Stimulated activated CD8-positive, alpha-beta memory T cell treated with anti-CD3 and anti-CD28 coated beads, Interleukin-4, amount 100 ng/mL, for 24 hours (primary cell): ENCODE measurements at places on chromosomes 2 and 18.
A peak's percentile ranks its signal among the peaks of the same experiment; 100 is the strongest.

GRCh38 chr18:14962626-14963025 is 214.7 kb downstream of the ANKRD30B start:
- no peak for DNase-seq

DNA sequence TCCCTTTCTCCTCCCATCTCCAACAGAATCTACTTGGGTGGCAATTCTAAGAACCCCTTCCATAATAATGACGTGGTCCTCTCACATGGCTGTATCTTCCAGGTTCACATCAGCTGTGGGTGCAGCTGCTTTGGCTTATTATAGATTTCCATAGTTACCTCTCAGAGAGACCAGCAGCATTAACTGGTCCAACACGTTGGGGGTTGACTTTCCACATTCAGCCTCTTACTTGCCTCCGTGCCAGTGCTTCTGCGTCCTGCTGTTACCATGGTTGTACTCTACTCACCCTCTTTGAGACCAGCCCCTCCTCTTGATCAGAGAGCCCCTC is 570.7 kb downstream of the PLCL1 start:
- no peak for DNase-seq

- no peak for DNase-seq
Observed at GRCh38 chr2:33316328-33316727, 160.1 kb upstream of the RASGRP3 start.

GRCh38 chr2:90069290-90069894 is 1377.9 kb downstream of the RPIA start:
- no peak for DNase-seq

GRCh38 chr2:231680285-231680991 is 27.9 kb upstream of the PTMA start:
- DNase-seq: no peak

DNA sequence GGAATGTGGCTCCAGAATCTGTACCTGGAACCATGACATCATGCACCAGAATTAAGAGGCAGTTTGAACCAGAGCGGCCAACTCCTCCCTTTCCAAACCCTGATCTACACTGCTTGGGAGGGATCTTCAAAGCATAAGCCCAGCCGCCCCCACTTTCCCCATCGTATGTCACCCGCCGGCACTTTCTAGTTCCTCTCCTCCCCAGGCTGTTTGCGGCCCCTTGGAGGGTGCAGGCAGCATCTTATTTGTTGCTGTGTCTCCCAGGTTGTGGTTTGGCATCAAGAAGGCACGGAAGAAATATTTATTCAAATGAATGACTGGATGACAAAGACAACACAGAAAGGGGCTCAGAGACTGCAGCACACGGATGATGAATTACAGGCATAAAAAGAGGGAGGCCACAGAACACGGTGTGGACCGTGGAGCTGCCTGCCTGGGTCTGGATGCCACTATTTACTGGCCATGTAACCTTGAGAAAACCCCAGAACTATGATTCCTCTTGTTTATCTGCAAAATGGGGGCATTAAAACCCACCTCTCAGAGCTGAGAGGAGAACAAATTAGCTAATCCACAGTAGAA is 305.8 kb downstream of the EIPR1 start:
- DNase-seq: no peak

DNA sequence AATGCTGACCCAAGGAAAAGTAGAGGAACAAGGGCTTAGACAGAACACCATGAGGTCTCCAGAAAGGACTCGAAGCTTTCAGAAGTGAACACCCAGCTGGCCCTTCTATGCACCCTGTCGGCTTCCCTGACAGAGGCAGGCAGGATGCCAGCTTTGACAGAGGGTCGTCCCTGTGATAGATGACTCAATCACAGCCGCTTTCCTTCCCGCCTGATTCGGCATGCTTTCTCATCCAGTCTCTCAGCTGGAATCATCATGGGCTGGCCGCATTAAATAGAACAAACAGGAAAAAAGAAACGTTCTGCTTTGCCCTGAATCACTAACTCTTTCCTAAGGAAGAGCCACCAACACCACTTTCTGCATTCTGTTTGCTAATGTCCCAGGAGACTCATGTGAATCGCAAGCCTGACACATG is 140.3 kb upstream of the RAB12 start:
- DNase-seq: no peak

GRCh38 chr2:5898667-5899066 is 206.5 kb downstream of the SOX11 start:
- no peak for DNase-seq

DNA sequence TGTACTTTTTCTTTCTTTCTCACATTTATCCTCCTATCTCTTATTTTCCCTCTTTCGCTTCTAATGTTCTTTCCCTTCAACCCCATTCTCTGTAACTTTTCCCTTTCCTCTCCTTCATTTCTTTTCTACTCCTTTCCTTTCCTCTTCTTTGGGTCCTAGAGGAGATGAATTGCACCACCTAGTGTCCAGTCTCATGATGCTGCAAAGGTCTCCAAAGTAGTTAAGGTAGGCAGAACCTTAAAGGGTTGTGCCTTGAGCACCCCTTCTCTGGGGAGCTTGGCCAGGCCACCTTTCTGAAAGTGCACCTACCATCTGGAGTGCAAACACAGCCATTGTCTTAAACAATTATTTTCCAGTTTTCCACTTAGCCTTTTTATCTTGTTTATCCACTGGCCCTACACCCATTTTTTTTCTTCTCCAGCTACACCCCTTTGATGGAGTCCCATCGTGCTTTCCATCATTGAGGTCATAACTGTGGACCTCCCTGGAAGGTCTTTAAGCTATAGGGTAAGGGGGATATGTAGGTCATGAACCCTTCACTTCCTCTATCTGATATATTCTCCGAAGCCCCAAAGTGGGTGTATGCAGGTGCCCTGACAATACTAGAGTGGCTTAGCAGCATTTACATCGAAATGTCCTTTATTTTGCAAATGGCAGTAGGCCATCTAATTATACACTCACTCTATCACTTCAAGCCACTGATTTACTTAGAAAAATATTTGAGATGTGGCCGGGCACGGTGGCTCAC is 155.9 kb downstream of the ESCO1 start:
- DNase-seq: no peak

- no peak for DNase-seq
Observed at GRCh38 chr2:181372646-181373040, 84.5 kb upstream of the ITGA4 start.

GRCh38 chr2:104431701-104432121 is 422.2 kb upstream of the POU3F3 start:
- no peak for DNase-seq

DNA sequence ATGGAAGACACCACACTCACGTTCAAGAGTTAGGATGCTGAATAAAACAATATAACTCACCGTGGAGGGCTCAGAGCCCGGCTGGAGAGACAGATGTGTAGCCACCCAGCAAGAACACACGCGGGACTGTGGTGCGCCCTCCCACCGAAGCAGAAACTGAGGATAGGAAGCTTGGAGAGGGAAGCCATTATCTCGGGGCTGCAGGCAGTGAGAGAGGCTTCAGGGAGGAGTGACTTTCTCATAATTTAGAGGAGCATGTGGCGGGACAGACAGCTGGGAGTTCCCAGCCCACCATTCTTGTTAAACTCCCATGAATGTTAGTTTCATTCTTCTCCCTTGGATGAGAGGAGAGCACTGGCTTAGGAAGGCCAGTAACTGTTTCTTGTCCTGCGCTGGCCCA is 96.4 kb downstream of the MAPRE2 start:
- no peak for DNase-seq

GRCh38 chr2:217951521-217952247 is 51.1 kb downstream of the TNS1 start:
- no peak for DNase-seq

DNA sequence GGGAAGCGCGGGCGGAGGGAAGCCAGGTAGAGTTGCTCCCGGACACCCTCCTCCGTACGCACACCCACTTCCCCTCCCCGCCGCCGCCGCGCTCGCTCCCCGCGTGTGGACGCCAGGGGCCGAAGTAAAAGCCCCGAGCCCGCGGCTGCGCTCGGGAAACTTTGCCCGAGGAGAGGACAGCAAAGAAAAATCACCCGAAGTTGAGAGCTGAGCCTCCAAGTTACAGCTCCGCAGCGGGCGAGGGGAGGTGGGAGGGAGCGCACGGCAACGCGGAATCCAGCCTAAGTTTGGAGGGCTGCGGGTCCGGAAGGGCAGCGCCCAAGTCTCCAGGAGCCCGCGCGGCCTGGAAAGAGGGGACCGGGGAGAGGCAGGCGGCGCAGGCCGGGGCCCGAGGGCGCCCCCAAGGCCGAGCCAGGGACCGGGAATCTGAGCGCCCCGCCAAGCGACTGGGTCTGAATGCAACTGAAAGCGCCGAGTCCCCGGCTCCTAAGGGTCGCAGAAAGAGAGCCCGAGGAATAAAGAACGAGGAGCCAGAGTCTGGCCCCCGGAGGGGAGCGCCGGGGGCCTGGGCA is 706 bp upstream of the BCL11A start:
- DNase-seq: no peak

DNA sequence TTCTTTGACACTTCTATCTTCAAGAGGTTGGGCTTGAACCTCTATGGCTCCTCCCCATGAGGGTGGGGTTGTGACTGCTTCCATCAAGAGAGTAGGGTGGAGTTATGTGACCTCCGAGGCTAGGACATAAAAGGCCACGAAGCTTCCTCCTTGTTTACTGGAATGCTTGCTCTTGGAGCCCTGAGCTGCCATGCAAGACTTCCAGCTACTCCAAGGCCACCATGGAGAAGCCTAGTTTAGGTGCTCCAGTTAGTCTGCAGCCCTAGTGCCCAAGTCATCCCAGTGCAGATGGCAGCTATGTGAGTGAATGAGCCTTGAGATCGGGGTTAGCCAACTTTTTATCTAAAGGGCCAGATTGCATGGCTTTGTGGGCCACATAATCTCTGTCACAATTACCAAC is 2.4 kb upstream of the MERTK start:
- no peak for DNase-seq

DNA sequence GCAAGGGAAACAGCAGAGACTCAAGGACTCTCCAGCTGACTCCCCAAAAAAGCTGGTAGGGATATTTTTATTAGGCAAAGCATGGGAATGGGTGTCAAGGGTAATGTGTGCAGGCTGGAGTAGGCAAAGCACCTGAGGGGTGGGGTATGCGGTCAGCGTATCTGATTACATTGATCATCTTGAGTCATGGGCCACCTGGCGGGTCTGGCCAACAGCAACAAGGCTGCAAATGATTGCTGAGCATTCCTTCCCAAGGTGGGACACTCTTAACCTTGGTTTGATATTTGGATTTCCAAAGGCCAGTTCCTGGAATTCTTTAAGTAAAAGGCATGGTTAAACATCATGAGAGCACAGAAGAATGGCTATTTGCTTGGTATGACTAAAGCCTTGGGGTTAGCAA is 32.6 kb upstream of the CCBE1 start:
- no peak for DNase-seq

DNA sequence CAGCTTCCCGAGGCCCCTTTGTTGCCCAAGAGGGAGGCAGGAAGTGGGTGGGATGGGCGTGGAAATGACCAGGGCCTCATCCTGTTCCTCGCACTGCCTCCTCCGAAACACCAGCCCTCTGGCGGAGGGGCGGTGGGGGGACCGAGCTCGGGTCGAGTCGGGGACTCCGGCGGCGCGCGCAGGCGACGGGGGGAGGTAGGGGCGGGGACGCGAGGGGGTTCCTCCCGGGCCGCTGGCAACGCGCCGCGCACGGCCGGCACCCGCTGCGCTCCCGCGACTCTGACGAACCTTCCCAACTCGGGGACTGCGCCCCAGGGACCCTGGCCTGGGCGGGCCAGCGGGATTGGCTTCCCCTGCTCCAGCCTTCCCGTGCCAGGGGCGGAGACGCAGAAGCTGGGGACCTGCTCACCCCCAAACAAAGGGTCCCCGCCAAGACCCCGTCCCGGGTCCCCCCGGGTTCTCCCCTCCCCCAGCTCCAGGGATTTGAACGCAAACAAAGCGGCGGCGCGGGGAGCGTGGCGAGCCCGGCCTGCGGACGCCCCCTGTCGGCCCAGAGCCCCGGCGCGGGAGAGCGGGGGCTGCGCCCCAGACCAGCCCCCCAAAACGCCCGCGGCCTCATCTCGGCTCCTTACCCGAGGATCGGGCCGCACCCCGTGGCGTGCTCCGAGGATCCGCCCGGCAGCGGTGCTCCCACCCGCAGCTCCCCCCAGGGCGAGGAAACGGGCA is 1.2 kb downstream of the SEMA4C start:
- peak; percentile 51 for DNase-seq

- no peak for DNase-seq
Observed at GRCh38 chr18:58268849-58269248, 224.8 kb downstream of the NEDD4L start.

- no peak for DNase-seq
Observed at GRCh38 chr18:62827397-62827796, 112.1 kb downstream of the PHLPP1 start.

DNA sequence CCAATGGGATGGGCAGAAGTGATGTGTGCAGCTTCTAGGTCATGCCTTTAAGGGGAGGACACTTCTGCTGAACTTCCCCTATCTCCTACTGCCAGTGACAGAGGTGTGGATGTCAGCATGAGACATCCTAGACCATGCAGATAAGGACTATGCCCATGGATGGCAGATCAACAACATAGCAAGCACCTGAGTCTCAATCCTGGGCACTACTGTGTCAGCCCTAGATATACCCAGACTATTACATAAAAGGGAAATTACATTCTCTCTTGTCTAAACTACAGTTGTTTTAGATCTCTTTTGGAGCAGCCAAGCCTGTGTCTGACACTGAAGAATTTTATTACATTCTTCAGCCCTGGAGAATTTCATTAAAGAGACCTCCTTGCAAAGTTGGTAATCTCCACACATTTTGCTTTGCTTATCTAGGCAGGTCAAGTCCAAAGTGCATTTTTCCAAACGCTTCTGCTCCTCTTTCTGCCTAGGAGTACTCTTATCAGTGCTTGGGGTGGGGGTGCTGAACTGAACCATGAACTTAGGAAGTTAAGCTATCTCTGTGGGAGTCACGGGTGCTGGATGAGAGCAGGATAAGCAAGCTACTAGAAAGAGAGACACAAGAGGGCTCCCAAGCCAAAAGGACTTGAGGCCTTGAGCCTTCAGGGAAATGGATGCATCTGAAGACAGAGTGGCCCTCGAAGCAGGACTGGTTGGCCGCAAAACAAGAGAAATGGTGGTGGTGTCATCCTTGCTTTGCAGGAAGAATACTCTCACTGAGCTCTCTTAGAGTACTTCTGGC is 95.2 kb upstream of the SPRED2 start:
- DNase-seq: no peak

DNA sequence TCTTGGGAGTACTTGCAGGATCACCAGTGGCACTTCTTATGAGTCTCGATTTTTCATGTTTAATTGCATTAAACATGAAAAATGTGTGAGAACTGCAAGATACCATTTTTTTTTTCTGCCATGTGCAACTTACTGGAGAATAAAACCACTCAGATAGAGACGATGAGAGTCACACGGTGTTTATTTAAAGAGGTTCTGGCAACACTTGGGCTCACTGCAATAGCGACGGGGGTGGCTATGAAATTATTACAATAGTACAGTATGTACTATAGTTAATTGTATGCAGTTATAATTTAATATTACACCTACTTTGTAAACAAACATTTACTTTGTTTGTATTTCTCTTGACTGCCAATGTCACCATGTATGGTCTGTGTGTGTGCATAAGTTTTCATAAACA is 479.8 kb downstream of the NUP35 start:
- DNase-seq: no peak

DNA sequence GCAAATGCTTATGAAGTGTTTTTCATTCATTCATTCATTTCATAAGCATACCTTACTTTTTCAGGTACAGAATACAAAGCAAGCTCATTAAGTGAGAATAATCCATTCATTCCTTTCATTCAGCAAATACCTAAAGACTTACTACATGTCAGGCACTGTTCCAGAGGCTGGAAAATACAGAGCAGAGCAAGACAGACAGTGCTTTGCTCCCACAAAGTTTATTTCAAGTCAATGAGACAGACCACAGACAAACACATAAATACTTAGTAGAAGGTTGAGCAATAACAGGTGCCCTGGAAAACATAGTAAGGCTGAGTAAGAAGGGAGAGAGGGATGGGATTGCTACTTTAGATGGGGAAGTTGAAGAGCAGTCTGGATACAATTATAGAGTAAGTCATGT is 309.8 kb downstream of the C1D start:
- DNase-seq: no peak
